Left kidney (tissue), 8 donors: ENCODE measurements at places on chromosomes 11 and 22.

DNA sequence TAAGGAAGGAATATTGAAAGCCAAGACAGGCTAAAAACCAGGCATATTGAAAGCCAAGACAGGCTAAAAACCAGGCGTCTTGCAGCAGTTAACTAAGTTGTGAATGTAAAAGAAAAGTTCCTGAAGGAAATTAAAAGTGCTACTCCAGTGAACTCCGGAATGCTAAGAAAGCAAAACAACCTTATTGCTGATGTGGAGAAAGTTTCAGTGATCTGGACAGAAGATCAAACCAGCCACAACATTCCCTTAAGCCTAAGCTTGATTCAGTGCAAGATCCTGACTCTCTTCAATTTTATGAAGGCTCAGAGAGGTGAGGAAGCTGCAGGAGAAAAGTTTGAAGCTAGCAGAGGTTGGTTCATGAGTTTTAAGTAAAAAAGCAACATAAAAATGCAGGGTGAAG is 51.4 kb downstream of the PACS1 start:
- DNase-seq: no peak

DNA sequence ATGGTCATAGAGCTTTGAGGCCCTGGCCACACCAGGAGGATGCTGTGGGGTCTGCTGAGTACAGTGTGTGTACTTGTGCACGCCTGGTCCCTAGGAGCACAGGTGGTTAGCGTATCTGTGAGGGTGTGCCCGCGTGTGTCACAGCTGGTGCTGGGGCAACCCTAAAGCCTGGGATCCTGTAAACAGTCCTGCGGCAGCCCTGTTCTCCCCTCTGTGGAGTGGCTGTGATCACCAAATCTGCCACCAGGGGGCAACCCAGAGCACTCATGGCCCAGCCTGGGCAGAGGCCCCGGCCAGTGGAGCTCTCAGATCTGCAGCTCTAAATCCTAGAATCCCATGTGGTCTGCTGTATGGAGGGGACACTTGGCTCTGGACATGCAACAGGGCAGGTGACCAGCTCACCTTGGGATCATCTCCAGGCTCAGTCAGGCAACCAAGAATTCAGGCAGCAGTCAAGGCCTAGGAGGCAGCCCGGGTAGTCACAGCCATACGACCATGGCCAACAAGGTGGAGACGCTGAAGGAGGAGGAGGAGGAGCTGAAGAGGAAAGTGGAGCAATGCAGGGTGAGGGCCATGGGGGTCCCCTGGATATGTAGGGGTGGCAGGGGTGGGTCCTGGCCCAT is 3.9 kb downstream of the SH3BP1 start:
- DNase-seq: peak; percentile 76

DNA sequence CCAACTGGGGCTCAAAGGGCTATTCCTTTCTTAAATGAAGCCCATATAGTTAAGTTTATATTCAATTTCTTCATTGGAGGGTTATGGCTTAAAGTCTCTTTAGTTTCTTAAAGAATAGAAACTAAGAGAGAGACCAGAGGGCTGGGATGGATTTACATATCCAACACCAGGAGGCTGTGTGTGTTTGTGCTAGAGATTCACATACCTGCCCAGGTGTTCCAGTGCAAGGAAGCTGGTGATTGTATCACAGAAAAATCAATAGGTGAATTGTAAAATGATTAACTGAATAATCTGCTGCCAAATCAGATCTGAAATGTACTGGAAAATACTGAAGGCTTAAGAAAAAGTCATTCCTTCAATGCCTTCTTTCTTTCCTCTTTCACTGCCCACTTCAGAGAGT is 148.2 kb upstream of the BDNF start:
- DNase-seq: no peak

DNA sequence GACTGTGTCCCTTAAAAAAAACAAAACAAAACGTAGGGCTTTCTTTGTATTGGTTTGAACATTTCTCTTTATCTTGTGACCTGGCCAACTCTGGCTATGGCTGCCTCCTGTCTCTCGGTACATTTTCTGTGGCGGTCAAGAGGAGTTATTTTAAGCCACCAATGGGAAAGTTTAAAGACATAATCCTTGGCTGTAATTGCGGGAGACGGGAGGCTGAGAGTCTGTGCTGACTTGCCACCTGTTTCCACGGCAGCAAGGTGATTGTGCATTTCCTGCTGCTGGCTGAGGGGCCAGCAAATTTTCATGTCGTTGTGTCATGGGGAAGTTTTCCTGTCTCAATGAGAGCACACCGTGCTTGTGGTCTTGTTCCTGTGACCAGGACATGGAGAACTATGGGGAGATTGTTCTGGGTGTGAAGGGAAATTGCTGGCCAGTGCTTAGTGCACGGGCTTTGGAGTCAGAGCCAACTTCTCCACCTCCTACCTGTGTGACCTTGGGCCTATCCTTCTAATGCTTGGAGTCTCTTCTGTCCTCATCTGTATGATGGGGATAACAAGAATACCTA is 11.0 kb downstream of the PTPRJ start:
- no peak for DNase-seq

DNA sequence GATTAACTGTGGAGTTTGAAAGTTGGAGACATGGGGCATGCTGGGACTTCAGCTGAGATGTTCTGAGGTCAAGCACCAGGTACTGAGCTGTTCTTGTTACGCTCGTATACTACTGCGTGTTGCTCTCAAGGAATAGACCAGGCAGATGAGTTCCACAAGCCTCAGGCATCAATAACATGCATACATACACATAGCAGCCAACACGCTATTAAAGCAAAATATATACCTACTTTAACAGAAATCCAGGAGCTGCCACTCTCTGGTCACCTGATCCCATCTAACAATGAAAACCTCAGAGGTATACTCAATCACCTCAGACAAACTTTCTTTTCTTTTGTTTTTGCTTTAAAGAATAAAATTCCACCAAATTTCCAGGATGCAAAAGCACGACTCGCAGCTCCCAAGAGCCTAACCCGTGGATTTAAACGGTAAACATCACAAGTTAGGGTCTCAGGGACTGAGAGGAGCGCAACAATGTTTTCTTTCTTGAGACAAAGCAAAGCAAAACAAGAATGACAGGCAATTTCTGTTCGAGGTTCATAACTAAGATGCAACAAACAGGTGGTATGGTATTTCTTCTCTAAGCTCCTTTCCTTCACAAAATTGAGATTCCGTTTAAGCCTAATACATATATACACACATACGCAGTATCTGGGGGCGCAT is 16.5 kb downstream of the BLID start:
- peak; percentile 40 for DNase-seq

DNA sequence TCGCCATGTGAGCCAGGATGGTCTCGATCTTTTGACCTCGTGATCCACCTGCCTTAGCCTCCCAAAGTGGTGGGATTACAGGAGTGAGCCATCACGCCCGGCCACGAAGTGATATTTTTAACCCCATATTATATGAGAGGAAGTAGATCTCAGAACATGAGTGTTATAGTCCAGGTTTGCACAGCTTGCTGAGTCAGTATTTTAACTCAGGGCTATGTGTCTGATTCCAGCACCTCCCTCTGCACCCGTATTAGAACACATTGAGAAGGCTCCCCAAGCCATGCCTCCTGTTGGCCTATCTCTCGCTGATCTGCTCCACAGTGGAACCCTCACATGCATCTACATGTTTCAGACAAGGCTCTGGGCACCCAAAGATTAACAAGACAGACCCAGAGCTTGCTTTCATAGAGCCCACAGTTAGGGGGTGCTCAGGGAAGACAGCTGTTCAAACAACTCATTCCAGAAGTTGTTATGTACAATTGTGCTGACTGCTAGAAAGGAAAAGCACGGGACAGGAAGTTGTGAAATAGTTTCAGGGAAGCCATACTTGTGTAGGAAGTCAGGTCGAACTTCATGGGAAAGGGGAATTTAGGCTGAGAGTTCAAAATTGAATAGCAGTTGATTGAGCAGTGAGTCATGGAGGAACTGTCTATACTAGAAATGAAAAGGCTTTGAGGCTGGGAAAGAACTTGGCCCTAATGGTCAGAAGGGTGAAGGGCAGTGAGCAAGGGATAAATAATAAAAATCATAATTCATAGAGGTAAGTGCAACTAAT is 49.3 kb upstream of the CLPB start:
- DNase-seq: peak; percentile 10

DNA sequence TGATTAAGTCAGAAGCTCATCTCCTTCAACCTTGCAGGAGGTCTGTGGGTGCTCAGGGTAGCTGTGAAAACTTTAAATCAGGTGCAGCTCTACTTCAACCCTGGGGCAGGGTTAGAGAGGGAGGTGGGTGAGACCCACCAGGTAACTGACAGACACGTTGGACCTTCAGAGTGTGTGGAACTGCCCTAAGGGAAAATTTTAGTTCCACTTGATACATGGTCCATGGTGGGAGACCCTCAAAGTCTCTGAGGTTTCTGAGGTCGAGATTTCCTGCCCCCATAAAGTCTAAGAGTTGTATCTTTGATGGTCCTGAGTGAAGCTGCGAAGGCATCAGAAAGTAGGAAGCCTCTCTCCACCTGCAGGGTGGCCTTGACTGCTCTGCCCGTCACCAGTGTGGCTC is 23.9 kb upstream of the NNMT start:
- DNase-seq: no peak

- DNase-seq: no peak
Measured at GRCh38 chr11:69642549-69642912, 1.6 kb downstream of the CCND1 start.

DNA sequence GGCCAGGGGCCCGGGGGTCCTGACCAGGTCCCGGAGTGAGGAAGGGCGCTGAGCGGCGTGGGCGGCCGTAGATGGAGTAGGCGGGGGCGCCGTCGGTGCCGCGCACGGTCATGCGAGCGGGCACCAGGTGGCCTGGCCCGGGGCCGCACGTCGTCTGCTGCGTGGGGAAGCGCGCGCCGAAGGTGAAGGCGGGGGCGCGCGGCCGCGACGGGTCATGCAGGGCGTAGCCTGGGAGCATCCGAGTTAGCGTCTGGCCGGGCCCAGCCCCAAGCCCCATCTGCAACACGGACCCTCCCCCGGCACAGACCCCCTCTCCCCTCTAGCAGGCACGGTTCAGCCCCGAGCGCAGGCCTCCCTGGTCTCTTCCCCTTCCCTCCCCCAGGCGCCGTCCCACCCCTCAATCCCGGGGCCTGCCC is 1.7 kb upstream of the TYMP start:
- DNase-seq: no peak

- DNase-seq: no peak
Measured at GRCh38 chr11:285021-285893, 3.7 kb upstream of the PGGHG start.

- DNase-seq: no peak
Measured at GRCh38 chr22:23395530-23396361, 184.3 kb downstream of the IGLL1 start.

DNA sequence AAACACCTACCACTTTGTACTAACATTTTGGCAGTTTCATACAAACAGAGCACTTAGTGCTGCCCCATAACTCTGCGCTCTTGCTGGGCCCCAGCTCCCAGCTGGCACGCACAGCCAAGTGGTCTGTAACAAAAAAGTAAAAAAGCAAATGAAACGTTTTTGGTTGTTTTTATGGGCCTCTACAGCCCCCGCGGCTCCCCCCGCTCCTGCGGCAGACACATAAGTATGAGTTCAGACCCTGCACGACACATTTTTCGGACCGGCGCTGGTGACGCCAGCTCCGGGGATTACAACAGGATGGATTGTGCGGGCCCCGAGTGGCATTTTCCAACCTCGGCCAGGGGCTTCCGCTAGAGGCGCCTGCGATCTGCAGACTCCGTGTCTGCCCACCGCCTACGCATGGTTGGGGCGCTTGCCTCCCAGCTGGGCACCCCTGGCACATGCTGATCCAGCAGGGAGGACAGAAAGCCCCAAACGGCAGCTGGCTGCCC is 418.2 kb downstream of the SOX6 start:
- no peak for DNase-seq

GRCh38 chr11:6353367-6353987 is 33.2 kb upstream of the CAVIN3 start:
- DNase-seq: peak; percentile 56

- DNase-seq: no peak
Measured at GRCh38 chr11:64935359-64936081, at the start of gene GPHA2. Gene GPHA2, minus strand, starts transcription at chr11:64935893. Its CDS starts 433 bp downstream, at chr11:64935460.

GRCh38 chr11:71322861-71323582 is 70.6 kb upstream of the SHANK2 start:
- no peak for DNase-seq
